Karpas-422 (cell line): ENCODE measurements at places on chromosomes 7 and 10.

- no peak for DNase-seq
Measured at GRCh38 chr10:33047655-33048054, 89.6 kb upstream of the ITGB1 start.

DNA sequence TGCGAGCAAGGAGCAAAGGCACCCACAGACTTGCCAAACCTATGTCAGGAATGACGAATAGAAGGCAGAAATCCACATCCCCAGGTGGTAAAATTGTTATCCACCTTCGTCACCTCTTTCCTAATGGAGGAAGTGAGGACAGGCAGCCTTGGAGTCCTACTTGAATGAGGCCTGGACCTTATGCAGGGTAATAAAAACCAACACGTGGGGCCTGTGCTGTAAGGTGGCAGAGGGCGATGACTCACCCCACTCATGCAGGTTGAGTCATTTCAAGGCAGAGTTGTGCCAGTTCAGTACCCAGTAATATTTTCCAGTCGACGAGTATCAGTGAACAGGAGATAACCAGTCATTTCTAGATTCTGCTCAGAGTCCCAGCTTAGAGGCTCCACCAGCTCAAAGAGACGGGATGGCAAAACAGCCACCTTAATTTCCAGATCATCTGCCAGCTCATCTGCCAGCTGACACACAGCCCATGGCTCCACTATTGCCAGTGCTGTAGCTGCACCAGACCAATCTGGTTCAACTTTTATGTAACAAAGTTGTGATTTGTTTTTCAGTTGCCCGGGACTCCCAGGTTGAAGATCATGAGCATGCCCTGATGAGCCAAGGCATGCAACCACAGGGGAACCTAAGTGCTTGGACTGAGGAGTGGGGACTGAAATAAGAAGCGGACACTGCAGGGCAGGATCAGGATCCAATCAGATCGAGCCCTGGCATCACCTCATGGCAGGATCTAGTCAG is 176.2 kb upstream of the ITGB1 start:
- DNase-seq, result no peak

- DNase-seq, result no peak
Measured at GRCh38 chr7:130887182-130887956, 153.4 kb upstream of the KLF14 start.

DNA sequence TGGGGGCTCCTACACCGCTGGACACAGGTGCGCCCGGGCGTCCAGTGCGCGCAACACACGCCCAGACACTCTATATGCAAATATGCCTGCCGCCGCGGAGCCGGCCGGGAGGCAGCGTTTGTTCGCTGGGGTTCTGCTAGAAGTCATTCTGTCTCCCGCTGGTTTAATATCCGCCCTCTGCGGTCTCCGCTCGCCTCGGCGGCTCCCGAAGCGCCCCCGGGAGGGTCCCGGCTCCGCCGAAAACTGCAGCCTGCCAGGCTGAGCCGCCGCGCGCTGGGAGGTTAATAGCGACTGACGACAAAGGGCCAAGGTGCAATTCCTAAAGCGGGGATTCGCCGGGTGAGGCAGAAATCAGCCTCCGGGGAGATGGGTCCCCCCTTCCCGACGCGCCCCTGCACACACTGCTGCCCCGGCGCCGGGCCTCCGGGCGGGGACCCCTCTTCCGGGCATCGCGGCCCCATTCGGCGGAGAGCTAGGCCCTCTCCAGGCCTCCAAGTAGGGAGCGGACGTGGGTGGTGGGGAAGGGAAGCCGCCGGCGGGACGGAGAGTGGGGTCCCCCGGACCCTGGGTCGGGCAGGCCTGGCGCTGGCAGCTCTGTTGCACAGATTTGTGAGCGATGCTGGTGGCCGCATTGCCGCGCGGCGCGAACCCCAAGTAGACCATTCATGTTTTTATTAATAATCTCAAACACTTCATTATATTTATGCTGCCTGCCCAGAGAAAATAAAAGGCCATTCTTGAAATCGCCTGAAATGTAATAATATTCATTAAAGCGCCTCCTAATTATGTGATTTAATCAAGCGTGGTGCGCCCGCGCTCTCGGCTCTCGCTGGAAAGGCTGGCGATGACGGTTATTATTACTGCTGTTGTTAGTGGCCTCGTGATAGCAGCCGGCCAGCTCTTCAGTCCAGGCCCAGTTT is 9.1 kb downstream of the EN2 start:
- no peak for DNase-seq

DNA sequence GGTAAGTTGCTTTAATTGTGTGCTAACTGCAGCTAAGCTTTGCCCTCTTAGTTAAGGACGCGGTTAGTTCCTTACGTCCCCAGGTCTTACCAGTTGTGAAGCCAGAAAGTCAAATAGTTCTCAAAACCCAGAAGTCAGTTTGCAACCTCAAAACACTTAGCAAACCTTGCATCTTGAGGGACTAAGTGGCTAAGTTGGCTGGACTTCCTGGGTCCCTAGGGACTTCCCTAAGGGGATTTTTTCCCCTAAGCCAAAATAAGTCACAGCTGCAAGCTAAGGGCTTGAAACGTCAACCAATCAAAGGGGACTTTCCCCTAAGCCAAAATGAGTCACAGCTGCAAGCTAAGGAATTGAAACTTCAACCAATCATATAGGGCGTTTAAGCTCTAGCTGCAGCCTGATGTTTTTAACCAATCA is 36.2 kb upstream of the HECW1 start:
- DNase-seq, result no peak
